RPMI7951 (cell line): ENCODE measurements at places on chromosomes 4 and X. TPM values are rescaled to one million over a fixed set of nuclear protein-coding genes. Genes with fewer than 3 reads are reported as not detected.
A peak's percentile ranks its signal among the peaks of the same experiment; 100 is the strongest.

DNA sequence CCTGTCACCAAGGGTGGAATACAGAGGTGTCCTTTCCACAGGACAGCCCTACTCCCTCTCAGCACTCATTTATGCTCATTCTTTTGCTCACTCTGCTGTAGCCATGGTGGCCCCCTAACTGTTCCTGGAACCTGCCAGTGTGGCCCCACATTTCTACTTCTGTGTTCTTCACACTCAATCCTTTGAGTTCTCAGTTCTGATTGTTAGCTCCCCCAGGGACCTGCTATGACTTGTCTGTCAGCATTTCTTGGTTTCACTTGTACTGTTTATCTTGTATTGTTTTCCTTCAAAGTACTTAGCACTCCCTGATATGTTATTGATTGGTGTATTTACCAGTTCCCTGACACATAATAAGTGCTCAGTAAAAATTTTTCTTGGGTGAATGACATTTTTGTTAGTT, 14.9 kb downstream of the VBP1 start:
- no peak for DNase-seq

AMBN gene
- not detected in 2 replicates for total RNA-seq

GRCh38 chr4:87749883-87750282, 49.5 kb upstream of the IBSP start:
- DNase-seq, result no peak

DNA sequence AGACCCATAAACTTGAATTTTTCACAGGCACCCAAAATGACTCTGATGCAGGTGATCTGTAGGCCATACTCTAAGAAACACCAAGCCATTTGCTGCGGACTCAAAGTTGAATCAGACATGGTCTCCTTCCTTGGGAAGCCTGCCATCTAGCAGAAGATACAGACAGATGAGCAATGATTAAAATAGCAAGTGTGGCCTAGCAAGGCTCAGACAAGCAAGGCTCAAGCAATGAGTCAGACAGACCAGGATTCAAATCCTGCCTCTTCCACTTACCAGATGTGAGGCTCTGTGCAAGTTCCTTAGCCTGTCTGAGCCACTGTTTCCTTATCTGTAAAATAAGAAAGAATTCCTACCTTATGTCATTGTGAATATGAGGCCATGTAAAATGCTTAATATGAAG, 2.3 kb downstream of the CCDC149 start:
- DNase-seq, result peak; percentile 59

GRCh38 chr4:150063128-150063527, 15.1 kb upstream of the DCLK2 start:
- no peak for DNase-seq

BMP2K gene
- total RNA-seq, result 29.7 and 45.3 TPM in 2 replicates

RIPPLY1 gene
- total RNA-seq, result not detected in 2 replicates

SOD3 gene
- 1.2 and 1.9 TPM in 2 replicates for total RNA-seq

- no peak for DNase-seq
These were observed 201.8 kb upstream of the LNX1 start for GRCh38 chr4:53793096-53793495.

DNA sequence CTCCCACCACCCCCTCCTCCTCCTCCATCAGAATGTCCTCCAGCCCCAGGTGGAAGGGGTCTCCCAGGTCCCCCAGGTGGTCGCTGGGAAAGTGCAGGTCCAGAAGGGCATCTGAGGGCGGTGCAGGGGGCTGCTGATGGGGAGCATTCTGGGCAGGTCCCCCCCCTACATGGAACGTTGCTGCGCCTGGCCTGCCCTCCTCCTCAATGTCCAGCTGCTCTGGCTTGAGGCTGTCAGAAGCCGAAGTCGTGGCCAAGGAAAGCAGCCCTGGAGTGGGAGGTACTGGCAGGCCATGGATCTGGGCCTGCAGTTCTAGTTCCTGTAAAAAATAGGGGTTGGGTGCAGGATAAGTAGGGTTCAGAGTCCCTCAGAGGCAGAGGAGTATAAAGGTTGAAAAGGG, 12.9 kb downstream of the TFE3 start:
- no peak for DNase-seq

IL2RG gene
- not detected in 2 replicates for total RNA-seq

NPY5R gene
- not detected in 2 replicates for total RNA-seq

GPR119 gene
- total RNA-seq, result not detected in 2 replicates

GRCh38 chrX:70264784-70265183, 3.4 kb upstream of the ARR3 start:
- peak; percentile 7 for DNase-seq

ODAPH gene
- not detected in 2 replicates for total RNA-seq

GRCh38 chr4:145451895-145452294, 29.8 kb upstream of the SMAD1 start:
- no peak for DNase-seq

DNA sequence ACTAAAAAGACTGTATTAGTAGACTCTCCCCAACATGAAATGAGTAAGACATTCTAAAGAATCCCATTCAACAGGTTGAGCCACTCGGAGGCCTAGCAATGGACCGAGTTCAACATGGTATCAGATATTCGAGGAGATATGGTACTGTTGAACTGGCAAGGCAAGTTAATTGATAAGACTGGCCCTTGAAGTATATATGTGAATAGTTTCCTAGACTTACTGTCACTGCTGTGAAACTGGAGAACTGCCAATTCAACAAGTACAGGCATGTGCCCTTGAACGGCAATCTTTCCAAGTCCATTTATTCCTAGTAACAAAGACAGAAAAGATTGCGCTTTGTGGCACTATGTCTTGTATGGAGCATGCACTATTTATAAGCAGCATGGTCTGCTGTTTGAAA, 24.4 kb downstream of the FAT1 start:
- DNase-seq, result no peak
